ENCODE measurements at places on chromosomes 1 and 21. TPM values are rescaled to one million over a fixed set of nuclear protein-coding genes. Genes with fewer than 3 reads are reported as not detected.

Gene ERICH3
- total RNA-seq, result not detected

Gene SGIP1
- not detected for total RNA-seq

Gene MECR
- 19.2 TPM for total RNA-seq

Gene EXO1
- total RNA-seq, result 22.2 TPM

Gene HOOK1
- total RNA-seq, result 0.16 TPM

Gene SYTL1
- total RNA-seq, result 0.63 TPM

Gene ACTA1
- not detected for total RNA-seq

Gene PLCH2
- 0.40 TPM for total RNA-seq

Gene PRAMEF8
- not detected for total RNA-seq

Gene SLC45A1
- 11.3 TPM for total RNA-seq

Gene VWA5B1
- total RNA-seq, result not detected

Gene CR2
- not detected for total RNA-seq

Gene FCER1G
- total RNA-seq, result not detected

Gene PALMD
- 0.23 TPM for total RNA-seq

Gene PRDM15
- 3.2 TPM for total RNA-seq

Gene RGS18
- not detected for total RNA-seq

All from A549 treated with AZD2906 at 1 μM for 4 hours (cell line).